ENCODE measurements at places on chromosomes 5 and 9. TPM values are rescaled to one million over a fixed set of nuclear protein-coding genes. Genes with fewer than 3 reads are reported as not detected.

CAMK4 gene
- 3.8 TPM for total RNA-seq

TMEM252 gene
- not detected for total RNA-seq

IDNK gene
- 1.4 TPM for total RNA-seq

DNA sequence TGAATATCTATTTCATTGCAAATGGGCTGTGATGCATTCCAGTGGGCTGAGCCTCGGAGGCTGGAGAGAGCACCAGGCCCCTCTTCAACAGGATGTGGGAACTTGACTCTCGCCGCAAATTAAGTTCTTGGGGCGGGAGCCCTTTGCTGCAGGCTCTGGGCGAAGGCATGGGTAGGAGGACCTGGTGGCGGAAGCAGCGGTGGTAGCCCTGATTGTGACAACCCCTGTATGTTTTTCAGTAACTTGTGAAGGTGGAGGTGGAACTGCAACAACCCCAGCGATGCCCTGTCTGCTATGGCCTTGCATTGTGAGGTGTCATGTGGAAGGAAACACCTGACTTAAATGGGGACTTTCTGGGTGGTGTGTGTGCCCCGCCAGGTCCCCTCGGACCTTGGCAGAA, 9.4 kb downstream of the FYB1 start:
- DNase-seq, result no peak
- no peak overlapping the region for H3K27ac ChIP-seq
- H3K27me3 ChIP-seq, result no peaks in the 10 kb centered on the region
- H3K36me3 ChIP-seq, result no peaks in the 10 kb centered on the region

ABO gene
- 0.21 TPM for total RNA-seq

PCDHB14 gene
- 14.6 TPM for total RNA-seq

OLFM1 gene
- total RNA-seq, result 24.5 TPM

PPP1R26 gene
- 11.9 TPM for total RNA-seq

DNA sequence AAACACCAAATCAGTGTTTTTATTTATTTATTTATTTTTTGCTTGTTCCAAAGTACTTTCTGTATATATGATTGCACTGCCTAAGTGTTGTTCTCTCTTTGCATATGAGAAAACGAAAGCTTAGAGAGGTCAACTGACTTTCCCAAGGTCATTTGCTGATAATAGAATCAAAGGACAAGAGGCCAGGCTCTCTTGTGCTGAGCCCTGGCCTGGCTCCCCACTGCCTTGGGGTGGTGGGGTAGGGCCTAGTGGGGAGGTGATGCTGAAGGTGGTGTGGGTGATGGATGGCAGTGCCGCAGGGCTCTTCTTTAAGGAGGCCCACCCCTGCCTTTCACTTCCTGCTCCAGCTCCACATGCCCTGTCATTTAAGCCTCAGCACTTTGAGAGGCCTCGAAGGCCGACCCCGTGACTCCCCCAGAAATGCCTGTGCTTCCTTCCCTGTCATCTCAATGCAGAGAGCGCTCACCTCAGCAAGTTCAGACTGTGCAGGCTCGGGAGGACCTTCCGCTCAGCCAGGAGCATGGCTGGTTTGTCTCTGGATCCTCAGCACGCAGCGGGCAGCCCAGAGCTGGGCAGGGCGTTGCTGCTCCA, 59.5 kb downstream of the SMIM23 start:
- H3K27me3 ChIP-seq, result no peaks in the 10 kb centered on the region
- no peak for DNase-seq
- H3K4me3 ChIP-seq, result no peak overlapping the region

DNA sequence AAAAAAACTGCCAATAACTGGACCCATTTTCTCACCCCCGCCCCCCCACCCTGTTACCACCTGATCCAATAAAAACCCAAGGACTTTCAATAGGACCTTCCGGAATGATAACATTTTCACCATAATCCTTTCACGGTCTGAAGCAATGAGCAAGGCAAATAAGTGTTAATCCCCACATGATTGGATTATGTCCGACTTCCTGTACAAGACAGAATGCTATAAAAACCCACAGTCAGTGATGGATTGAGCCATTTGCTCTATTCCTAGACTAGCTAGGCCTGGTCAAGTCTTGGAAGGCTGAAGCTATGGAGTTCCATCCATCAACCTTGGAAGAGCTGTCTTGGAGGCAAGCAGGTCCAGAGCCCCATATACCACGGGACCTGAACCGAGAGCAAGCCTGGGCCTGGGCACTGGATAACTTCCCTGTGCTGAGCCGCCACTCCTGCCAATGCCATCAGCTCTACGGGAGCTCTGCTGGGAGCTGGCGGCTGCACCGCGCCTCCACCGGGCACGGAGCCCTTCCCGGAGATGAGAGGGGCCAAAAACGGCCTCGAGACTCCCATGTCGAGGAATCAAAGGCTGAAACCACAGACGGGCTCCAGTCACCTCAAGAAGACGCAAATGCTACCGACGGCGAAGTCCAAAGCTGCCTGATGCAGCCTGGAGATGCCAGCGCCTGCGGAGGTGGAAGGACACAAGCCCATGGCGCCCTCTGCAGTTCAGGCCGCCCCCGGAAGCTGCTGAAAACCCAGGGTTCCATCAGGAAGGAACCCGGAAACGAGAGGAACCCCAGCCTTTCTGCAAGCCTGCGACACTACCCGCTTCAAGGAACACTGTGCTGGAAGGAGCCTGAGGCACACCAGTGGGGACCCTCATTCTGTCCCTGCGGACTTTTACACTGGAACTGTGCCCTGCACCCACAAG, 69.2 kb downstream of the ANXA2R start:
- no peak for DNase-seq
- H3K36me3 ChIP-seq, result no peaks in the 10 kb centered on the region
- H3K27me3 ChIP-seq, result no peaks in the 10 kb centered on the region
- no peaks in the 10 kb centered on the region for H3K4me1 ChIP-seq

HAND1 gene
- not detected for total RNA-seq

DNA sequence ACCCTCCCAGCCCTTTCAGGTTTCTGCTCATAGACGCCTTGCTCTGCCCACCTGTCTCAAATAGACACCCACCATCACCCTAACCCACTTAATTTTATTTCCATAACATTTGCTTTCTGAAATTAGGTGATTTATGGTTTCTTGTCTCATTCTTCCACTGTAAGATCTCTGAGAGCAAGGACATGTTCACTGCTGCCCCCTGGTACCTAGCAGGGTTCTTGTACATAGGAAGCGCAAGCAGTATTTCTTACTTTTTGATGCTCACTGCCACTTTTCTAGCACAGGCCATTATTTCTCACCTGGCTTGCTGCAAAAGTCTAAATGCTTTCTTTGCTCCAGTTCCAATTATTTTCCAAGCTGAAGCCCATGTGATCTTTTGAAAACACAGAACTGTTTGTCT, 16.8 kb downstream of the C9orf57 start:
- H3K36me3 ChIP-seq, result no peaks in the 10 kb centered on the region
- no peak for DNase-seq
- H3K27me3 ChIP-seq, result no peaks in the 10 kb centered on the region
- H3K4me1 ChIP-seq, result no peaks in the 10 kb centered on the region
- H3K4me3 ChIP-seq, result no peak overlapping the region
- H3K27ac ChIP-seq, result no peak overlapping the region

DNA sequence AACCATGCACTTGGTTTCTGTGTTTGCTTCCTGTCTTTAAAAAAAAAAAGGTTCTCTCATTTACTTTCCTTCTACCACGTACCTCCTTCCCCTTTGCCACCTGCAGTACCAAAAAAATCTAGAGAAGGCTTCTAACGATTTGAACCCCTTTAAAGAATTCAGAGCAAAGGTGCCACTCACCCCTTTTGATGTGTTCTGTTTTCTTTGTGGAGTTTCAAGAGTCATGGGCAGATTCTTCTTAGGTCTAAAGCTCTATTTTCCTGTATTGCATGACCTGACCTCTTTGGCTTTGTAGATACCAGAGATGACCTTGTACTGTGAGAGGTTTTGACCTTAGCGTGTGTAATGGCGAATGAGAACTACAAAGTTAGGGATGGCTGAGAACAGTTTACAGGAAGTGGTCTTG, 29.0 kb downstream of the TXNDC8 start:
- H3K27me3 ChIP-seq, result no peaks in the 10 kb centered on the region
- no peak for DNase-seq
- H3K4me3 ChIP-seq, result no peak overlapping the region
- no peak overlapping the region for H3K27ac ChIP-seq

EFNA5 gene
- 13.5 TPM for total RNA-seq

- H3K4me3 ChIP-seq, result no peak overlapping the region
- no peaks in the 10 kb centered on the region for H3K27me3 ChIP-seq
- no peaks in the 10 kb centered on the region for H3K4me1 ChIP-seq
- no peak for DNase-seq
- H3K36me3 ChIP-seq, result no peaks in the 10 kb centered on the region
These were observed 90.2 kb upstream of the FAM174A start for GRCh38 chr5:100444961-100445360.

PRLR gene
- total RNA-seq, result 0.71 TPM

FBP2 gene
- total RNA-seq, result 0.49 TPM

IFNA2 gene
- total RNA-seq, result not detected

- H3K27me3 ChIP-seq, result no peaks in the 10 kb centered on the region
- H3K36me3 ChIP-seq, result no peaks in the 10 kb centered on the region
- DNase-seq, result no peak
- H3K4me1 ChIP-seq, result peaks cover 32% of the 10 kb centered on the region
- H3K4me3 ChIP-seq, result no peak overlapping the region
These were observed 52.4 kb downstream of the NIPBL start for GRCh38 chr5:36928947-36929346.

DNA sequence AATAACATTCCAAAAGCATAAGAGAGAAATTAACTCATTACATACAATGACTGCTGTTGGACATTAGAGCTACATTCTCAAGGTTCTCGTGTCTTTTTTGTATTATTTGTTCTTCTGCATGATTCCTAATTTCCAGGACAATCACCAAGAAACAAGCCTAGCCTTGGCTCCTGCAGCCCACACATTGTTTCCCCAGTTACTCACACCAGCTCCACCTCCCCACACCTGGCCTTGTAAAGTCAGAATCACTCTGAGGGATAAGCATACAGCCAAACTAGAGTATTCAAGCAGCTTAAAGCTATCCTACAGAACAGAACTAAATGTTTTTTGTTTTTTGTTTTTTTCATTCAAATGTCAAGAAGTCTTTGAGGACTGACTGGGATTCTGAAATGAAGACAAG, 189.2 kb downstream of the HINT1 start:
- no peak for DNase-seq
- H3K27ac ChIP-seq, result no peak overlapping the region
- H3K4me1 ChIP-seq, result no peaks in the 10 kb centered on the region
- H3K36me3 ChIP-seq, result no peaks in the 10 kb centered on the region
- no peaks in the 10 kb centered on the region for H3K27me3 ChIP-seq
- H3K4me3 ChIP-seq, result no peak overlapping the region

DNA sequence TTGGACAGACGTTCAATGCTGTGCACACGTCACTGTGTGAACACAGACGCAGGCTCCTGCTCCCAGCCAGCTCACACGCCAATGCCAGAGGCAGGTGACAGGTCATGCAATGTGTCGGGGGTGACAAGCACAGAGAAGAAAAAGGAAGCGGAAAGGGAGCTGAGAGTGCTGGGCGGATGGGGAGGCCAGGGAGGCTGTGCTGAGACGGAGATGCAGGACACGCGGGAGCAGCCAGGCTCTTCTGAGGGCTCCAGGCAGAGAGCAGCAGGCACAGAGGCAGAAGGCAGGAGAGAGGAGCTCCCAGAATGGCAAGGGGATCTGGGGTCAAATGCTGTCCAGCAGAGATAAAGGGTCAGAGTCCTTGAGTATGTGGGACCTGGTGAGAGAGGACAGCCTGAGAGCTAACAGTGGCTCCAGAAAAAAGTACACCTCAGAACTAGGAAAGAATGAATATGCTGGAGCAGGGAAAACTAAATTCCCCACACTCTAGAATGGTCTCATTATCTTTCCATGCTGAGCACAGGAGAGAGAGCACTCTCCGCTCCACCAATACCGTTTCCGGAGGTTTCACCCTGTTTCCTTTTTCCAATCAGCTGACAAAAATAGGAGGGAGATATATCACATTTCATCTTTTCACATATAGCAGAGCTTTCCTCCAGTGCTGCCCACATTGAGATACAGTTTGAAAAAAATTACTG, 32.8 kb upstream of the NSMF start:
- H3K4me3 ChIP-seq, result no peak overlapping the region
- H3K27me3 ChIP-seq, result no peaks in the 10 kb centered on the region
- DNase-seq, result no peak
- no peaks in the 10 kb centered on the region for H3K4me1 ChIP-seq
- no peaks in the 10 kb centered on the region for H3K36me3 ChIP-seq

DNA sequence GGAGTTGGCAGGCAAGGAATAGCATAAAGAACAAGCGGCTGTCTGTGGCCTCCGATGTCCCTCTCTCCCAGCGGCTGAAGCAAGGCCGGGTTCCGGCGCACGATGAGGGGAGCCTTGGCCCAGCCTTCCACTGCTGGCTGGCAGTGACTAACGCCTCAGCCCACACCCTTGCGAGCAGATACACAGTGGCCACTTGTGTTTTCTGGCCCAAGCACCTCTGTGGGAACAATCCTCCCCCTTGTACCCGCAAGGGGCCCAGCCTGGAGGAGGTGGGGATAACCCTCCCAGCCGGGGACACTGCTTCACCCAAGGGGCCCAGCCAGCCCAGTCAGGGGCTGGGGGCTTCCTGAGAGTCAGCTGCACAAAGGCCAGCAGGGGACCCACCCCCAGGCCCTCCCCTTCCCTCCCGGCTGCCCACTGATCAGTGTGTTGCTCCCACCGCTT, 23.2 kb downstream of the STK10 start:
- no peaks in the 10 kb centered on the region for H3K27me3 ChIP-seq
- no peak overlapping the region for H3K4me3 ChIP-seq
- H3K4me1 ChIP-seq, result peaks cover under 1% of the 10 kb centered on the region
- no peaks in the 10 kb centered on the region for H3K36me3 ChIP-seq
- DNase-seq, result no peak

GRCh38 chr9:132878695-132879456, at the start of gene SPACA9:
TSS of gene SPACA9 (plus strand) at chr9:132878898. CDS start at chr9:132883948, 5,050 bp downstream.
- peak; percentile 17 for DNase-seq
- peak within 1 kb of the TSS; percentile 80 for H3K27ac ChIP-seq
- H3K4me1 ChIP-seq, result peaks cover 5% of the 10 kb centered on the region
- no peaks in the 10 kb centered on the region for H3K36me3 ChIP-seq

DNA sequence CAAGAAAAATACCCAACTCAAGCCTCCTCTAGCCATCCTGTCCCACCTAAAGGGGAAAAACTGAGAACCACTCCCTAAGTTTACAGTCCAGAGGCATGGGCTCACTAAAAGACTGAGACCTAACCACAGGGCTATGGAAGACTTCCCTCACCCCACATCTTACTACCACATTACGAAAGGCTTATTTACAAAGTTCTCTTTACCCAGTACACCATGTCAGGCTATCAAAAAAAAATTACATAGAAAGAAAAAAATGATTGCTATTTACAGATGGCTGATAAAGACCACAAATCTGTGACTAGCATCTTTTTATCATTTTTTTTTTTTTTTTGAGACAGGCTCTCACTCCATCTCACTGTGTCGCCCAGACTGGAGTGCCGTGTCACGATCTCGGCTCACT, 69.7 kb upstream of the TNPO1 start:
- no peaks in the 10 kb centered on the region for H3K36me3 ChIP-seq
- no peak for DNase-seq
- no peak overlapping the region for H3K27ac ChIP-seq

Data from thoracic aorta (tissue), 2 donors.